ENCODE measurements at places on chromosomes 6 and 20.
A peak's percentile ranks its signal among the peaks of the same experiment; 100 is the strongest.

DNA sequence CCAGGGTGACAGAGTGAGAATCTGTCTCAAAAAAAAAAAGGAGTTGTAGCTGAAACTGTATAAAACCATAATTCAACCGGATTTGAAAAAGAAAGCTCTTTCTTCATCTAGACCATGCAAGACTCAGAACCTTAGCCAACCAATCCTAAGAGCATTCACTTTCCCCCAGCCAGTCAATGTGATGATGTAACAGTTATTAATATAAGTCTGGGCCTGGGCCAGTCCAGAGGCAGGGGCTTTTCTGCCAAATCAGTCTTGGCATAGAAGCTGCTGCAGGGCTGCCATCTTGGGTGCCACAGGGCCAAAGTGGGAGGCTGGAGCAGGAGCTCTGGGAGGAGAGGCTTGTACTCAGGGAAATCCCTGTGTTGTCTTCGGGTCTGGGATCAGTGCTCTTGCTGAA lies 288.4 kb downstream of the CLIC5 start:
- no peaks in the 10 kb centered on the region for H3K27me3 ChIP-seq
- H3K4me1 ChIP-seq: no peaks in the 10 kb centered on the region
- H3K27ac ChIP-seq: no peak overlapping the region
- no peak overlapping the region for H3K4me3 ChIP-seq
- DNase-seq: no peak

DNA sequence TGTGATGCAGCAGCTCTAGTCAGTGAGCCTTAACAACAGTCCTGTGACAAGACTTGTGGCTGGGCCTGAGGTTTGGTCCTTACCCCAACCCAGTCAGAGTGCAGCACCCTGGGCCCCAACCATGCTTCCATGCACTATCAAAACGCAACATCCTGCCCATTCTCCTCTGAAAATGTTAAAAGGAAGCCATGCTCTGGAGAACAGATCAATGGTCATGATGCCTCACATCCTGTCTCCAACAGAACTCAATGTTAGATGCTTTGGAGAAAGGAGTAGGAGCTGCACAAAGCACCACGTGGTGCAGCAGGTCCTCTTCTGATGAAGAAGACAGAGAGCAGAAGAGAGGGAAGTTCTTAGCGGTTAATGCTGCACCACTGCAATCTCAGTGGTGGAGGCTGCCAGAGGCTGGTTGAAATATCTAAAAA lies 41.9 kb downstream of the TRAM2 start:
- DNase-seq: no peak
- no peak overlapping the region for H3K27ac ChIP-seq
- peaks cover 10% of the 10 kb centered on the region for H3K4me1 ChIP-seq
- H3K4me3 ChIP-seq: no peak overlapping the region
- H3K27me3 ChIP-seq: no peaks in the 10 kb centered on the region
- peaks cover 21% of the 10 kb centered on the region for H3K36me3 ChIP-seq

DNA sequence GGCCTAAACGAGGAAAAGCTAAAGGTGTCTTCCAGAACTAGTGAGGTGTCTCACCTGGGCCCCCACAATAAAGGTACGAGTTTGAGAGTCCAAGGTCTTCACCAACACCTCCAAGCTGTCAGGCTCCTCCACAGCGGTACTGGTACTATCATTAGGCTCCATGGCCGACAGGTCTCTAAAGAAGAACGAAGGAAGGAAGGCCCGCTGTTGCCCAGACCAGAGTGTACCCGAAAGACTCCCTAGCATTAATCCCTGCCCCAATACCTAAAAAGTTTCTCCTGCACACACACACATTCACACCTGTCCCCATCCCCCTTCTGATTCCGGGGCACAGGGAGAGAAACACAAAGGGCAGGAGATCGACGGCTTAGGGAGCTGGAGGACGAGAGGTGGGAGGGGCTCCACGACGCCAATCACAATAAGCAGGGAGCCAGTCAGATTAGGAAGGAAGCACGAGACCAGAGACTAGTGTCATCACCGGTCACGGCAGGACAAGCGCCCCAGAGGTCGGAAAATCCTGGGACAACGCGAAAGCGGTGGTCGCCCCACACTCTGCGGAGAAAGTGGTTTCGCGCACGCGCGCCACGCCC lies 764 bp downstream of the BAG6 start:
- peak overlapping the region; percentile 83 for H3K4me3 ChIP-seq
- peak overlapping the region; percentile 96 for H3K27ac ChIP-seq
- H3K4me1 ChIP-seq: peaks cover 19% of the 10 kb centered on the region
- H3K36me3 ChIP-seq: peaks cover 25% of the 10 kb centered on the region
- H3K27me3 ChIP-seq: no peaks in the 10 kb centered on the region

GRCh38 chr20:56060486-56060885 lies 55.2 kb upstream of the CBLN4 start:
- no peaks in the 10 kb centered on the region for H3K27me3 ChIP-seq
- H3K27ac ChIP-seq: no peak overlapping the region
- no peak overlapping the region for H3K4me3 ChIP-seq
- no peaks in the 10 kb centered on the region for H3K4me1 ChIP-seq
- no peaks in the 10 kb centered on the region for H3K36me3 ChIP-seq
- no peak for DNase-seq

GRCh38 chr20:37668166-37668565 lies 25.7 kb upstream of the CTNNBL1 start:
- no peak for DNase-seq
- H3K27me3 ChIP-seq: no peaks in the 10 kb centered on the region
- no peaks in the 10 kb centered on the region for H3K4me1 ChIP-seq
- H3K27ac ChIP-seq: no peak overlapping the region
- no peaks in the 10 kb centered on the region for H3K36me3 ChIP-seq

GRCh38 chr6:106118835-106119431 lies 32.8 kb downstream of the PRDM1 start:
- DNase-seq: no peak
- no peaks in the 10 kb centered on the region for H3K27me3 ChIP-seq
- no peak overlapping the region for H3K27ac ChIP-seq
- H3K36me3 ChIP-seq: no peaks in the 10 kb centered on the region

GRCh38 chr6:116572162-116572561 lies 858 bp downstream of the RWDD1 start:
- peaks cover 20% of the 10 kb centered on the region for H3K36me3 ChIP-seq
- peaks cover 23% of the 10 kb centered on the region for H3K4me1 ChIP-seq
- H3K27me3 ChIP-seq: no peaks in the 10 kb centered on the region
- DNase-seq: peak; percentile 57

DNA sequence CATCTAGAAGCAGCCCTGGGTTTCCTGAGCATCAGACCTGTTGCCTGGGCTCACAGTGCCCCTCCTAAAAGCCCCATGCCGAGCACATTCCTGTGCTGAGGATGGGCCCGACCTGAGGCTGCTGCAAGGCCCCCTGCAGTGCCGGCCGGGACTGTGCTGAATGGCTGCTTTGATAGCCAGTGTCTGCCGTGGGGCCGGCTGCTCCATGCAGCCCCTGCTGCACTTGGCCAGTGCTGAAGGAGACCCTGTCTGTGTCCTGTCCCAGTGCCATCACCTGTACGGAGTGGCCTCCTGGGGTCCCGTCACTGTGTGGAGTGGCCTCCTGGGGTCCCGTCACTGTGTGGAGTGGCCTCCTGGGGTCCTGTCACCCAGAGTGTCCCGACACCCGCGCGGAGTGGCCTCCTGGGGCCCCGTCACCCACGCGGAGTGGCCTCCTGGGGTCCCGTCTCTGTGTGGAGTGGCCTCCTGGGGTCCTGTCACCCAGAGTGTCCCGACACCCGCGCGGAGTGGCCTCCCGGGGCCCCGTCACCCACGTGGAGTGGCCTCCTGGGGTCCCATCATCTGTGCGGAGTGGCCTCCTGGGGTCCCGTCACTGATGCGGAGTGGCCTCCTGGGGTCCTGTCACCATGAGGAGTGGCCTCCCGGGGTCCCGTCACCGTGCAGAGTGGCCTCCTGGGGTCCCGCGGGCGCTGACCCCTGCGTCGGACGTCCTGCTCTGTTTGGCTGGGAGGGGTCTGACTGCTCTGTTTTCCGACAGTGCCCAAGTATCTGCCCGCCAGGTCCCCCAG lies 7.0 kb downstream of the COL9A3 start:
- no peak overlapping the region for H3K4me3 ChIP-seq
- peaks cover 19% of the 10 kb centered on the region for H3K4me1 ChIP-seq
- no peaks in the 10 kb centered on the region for H3K36me3 ChIP-seq
- peak; percentile 75 for DNase-seq
- H3K27ac ChIP-seq: peak overlapping the region; percentile 79
- peaks cover 4% of the 10 kb centered on the region for H3K27me3 ChIP-seq

DNA sequence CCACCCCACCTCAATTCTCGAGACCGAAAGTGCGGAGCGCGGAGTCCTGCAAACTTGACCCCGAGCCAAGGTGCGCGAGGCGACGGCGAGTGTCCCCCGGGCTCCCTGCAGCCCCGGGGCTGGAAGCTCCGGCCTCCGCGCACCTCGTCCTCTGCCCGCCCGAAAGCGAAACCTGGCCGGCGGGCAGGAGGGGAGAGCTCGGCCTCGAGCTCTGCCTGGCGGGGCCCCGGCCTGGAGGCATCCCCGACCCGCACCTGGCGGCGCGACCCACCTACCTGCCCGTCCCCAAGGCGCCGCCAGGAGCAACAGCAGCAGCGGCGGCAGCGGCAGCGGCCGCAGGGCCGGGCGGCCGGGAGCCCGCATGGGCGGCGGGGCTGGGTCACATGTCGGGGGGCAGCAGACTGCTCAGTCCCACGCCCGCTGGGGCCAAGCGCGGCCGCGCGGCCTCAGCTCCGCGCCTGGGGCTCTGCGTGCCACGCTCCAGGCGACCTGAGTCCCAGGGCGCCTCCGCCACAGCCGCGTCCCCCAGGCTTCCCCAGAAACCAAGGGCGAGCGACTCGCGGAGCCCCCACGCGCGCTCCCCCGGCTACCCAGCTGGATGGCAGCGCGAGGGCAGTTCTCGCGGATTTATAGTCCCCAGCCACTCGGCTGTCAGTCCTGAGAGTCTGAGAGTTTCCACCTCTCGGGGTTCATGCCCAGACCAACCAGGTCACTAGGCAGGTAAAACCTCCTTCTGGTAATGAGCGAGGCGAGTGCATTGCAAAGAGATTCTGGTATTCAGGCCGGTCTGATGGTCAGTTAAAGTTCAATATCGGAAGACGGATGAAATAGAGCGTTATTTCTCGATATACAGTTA lies at the start of gene IL20RA:
Gene IL20RA, minus strand, starts transcription at position 600 of the 856 bp plus-strand sequence. Its CDS starts 237 bp downstream, at position 363.
- peaks cover 8% of the 10 kb centered on the region for H3K4me1 ChIP-seq
- H3K4me3 ChIP-seq: peak within 1 kb of the TSS; percentile 71
- H3K27me3 ChIP-seq: no peaks in the 10 kb centered on the region
- DNase-seq: peak; percentile 90
- no peaks in the 10 kb centered on the region for H3K36me3 ChIP-seq

DNA sequence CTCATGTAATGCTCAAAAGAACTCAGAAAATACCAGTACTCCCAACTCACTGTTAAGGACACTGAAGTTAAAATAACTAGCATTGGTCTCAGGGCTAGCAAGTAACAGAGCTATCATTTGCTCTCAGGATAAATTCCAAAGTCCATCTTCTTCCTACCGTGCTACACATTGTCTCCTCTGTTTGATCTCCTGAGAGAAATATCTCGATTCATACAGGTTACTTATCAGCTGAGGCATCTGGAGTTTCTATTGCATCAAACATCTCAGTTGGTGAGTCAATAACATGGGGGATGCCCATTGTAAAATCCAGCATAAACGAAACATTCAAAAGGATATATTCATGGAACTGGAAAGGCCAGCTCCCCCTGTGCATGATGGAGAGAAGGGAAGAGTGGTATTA lies 147.4 kb downstream of the BACH2 start:
- H3K27me3 ChIP-seq: no peaks in the 10 kb centered on the region
- no peak overlapping the region for H3K27ac ChIP-seq
- H3K4me3 ChIP-seq: no peak overlapping the region

GRCh38 chr6:30685157-30686008 lies 1.1 kb downstream of the PPP1R18 start:
- no peaks in the 10 kb centered on the region for H3K27me3 ChIP-seq
- peaks cover 7% of the 10 kb centered on the region for H3K36me3 ChIP-seq
- peak overlapping the region; percentile 99 for H3K27ac ChIP-seq
- H3K4me3 ChIP-seq: peak overlapping the region; percentile 82

DNA sequence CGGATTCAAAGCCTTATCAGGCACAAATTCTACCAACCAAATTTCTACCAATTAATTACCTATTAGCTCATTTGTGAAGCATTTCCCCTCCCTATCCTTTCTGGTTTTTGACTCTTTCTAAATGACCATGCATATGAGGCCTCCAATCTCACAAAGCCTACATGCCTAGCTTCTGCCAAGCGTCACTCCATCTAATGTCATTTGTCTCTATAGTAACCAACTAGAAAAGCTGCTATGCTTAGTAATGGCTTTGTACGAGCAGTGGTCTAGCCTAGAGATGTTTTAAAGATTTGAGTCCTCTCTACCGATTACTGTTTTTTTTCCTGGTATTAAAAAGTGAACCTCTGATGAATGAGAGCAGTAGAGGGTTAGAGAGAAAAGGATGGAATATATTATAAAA lies 4.8 kb upstream of the ASF1A start:
- no peak for DNase-seq
- H3K4me3 ChIP-seq: no peak overlapping the region
- no peaks in the 10 kb centered on the region for H3K27me3 ChIP-seq

GRCh38 chr20:57282670-57283361 lies 16.4 kb upstream of the BMP7 start:
- H3K4me1 ChIP-seq: no peaks in the 10 kb centered on the region
- H3K27me3 ChIP-seq: no peaks in the 10 kb centered on the region
- H3K4me3 ChIP-seq: no peak overlapping the region
- H3K36me3 ChIP-seq: no peaks in the 10 kb centered on the region

DNA sequence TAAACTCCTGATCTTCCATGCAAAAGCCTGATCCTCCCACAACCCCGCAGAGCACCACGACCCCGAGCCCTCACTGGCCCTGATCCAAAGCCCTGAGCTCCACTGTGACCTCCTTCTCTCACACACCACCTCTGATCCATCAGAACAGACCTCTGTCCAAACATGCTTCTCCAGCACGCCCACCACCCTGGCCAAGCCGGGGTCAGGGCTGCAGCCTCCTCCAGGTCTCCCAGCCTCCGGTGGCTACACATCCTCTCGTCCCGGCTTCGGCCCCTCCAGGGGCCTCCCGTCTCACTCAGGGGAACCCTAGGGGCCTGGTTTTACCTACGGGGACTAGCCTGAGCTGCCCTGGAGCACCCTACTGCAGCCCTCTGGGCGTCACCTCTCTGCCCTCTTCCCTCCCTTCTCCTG lies 49.1 kb downstream of the FOXF2 start:
- no peak overlapping the region for H3K4me3 ChIP-seq
- no peaks in the 10 kb centered on the region for H3K27me3 ChIP-seq
- H3K36me3 ChIP-seq: no peaks in the 10 kb centered on the region
- DNase-seq: peak; percentile 43
- H3K27ac ChIP-seq: no peak overlapping the region
- no peaks in the 10 kb centered on the region for H3K4me1 ChIP-seq

DNA sequence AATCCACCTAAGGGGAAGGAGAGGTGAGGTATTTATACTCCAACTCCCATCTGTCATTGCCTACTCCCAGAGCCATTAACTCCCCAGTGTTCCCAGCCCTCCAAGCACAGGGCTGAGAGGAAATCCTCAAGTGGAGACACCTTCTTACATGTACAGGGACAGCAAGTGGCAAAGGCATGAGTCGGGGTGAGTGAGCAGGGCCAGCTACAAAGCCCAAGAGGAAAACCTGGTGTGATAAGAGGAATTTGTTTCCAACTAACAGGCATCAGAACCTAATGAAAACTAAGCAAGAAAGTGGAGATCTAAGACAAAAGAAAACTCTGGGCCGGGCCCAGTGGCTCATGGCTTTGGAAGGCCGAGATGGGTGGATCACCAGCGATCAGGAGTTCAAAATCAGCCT lies 70.0 kb upstream of the SRSF6 start:
- no peak overlapping the region for H3K4me3 ChIP-seq
- no peaks in the 10 kb centered on the region for H3K36me3 ChIP-seq
- H3K27ac ChIP-seq: no peak overlapping the region
- DNase-seq: no peak

Data from upper lobe of left lung (tissue), 6 donors.